ENCODE measurements at places on chromosomes 5 and 9.
A peak's percentile ranks its signal among the peaks of the same experiment; 100 is the strongest.

- DNase-seq = no peak
These were observed 12.3 kb downstream of the CCNH start for GRCh38 chr5:87400305-87400899.

DNA sequence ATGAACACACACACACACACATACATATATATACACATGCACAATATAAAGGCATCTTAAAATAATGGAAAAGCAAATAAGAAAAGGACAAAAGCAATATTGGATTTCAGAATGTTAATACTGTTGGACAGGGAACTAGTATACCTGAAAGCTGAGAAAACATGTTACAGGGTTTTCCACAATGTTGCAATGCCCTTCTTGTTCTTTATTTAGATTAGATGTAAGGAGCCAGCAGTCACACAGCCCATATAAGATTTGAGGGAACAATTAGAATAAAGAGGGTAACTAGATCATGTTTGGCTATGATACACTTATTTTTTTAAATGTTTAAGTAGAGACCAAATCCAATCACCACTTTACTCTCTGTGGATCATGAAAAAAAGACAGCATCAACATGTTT lies 61.7 kb downstream of the SH3TC2 start:
- DNase-seq = no peak

- DNase-seq = peak; percentile 46
These were observed 16.4 kb upstream of the RUFY1 start for GRCh38 chr5:179533907-179534306.

- no peak for DNase-seq
These were observed 370.8 kb upstream of the MEF2C start for GRCh38 chr5:89253666-89254352.

GRCh38 chr9:71614409-71615010 lies 153.8 kb downstream of the CEMIP2 start:
- DNase-seq = no peak

- DNase-seq = no peak
These were observed 11.9 kb upstream of the C5orf46 start for GRCh38 chr5:147918101-147918685.

DNA sequence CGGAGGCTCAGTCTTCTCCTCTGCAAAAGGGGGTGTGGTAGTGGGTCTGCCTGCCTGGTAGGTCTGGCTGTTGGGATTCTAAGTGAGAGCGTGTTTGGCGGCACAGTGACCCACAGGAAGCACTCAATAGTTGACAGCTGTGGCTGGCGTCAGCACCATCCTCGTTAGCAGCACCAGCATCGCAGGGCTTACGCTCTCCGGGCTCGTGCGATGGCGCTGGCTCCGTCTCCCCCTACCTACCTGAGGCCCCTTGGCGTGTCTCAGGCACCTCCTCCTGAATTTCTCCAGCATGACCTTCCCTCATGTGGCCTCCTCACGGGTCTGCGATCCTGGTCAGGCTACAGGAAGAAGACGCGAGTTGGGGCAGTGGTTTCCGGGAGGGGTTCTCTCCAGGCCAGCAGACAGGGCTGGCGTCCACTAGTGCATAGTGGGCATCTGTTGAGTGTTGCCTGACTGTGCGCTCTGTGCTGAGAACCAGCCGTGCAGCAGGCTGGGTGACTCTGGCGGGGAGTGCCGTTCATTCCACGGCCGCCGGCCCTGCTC lies 66.9 kb downstream of the HMCN2 start:
- no peak for DNase-seq

GRCh38 chr5:2634399-2635176 lies 116.9 kb downstream of the IRX2 start:
- DNase-seq = no peak

GRCh38 chr5:61582205-61582820 lies 250.3 kb downstream of the ZSWIM6 start:
- DNase-seq = no peak

DNA sequence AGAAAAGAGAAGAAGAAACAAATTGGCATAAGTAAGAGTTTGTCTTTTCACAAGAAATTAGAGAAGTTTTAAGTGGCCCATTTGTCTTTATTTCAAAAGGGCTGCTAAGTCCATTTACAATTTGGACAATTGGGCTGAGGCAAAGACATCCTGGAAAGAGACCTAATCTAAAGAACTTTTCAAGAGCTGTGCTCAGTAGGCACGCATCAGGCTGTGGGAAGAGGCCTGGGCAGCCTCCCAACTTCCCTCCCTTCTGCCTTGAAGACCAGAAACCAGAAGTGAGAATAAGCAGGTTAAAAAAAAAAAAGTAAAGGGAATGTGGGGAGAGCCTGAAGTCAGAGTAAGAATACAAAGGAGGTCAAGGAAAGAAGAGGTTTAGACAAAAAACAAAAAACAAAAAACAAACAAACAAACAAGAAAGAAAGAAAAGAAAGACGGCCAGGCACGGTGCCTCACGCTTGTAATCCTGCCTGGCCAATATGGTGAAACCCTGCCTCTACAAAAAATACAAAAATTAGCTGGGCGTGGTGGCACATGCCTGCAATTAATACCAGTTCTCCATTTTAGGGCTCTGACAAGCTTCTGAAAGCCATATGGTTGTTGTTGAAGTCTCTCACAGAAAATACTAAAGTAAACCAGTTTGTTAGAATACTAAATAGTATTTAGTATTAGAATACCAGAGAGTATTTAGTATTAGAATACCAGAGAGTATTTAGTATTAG lies 48.0 kb upstream of the CEP78 start:
- DNase-seq = no peak

GRCh38 chr9:130364619-130365322 lies 80.0 kb upstream of the ASS1 start:
- DNase-seq = no peak

GRCh38 chr5:151734064-151734408 lies 24.4 kb downstream of the ATOX1 start:
- no peak for DNase-seq

- DNase-seq = no peak
These were observed 199.4 kb downstream of the GAPVD1 start for GRCh38 chr9:125460883-125461635.

DNA sequence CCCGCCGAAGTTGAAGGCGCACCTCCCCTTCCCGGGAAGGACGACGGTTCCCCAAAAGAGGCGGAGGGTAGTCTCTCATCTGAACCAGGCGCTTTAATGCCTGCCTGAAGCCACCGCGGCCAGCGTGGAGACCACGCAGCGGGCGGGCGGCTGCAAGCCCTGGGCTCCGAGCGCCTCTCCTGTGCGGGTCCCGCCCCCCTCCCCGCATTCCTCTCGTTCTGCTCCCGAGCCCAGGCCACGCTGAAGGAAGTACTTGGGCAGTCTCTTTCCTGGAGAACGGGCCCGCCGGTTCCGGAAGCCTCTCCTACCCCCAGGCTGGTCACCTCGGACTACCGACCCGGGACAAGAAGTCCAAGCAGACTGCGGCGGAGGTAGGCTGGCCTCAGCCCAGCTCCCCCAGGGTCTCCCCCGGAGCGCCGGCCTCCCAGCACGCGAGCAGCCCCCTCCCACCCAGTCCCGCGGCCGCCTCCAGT lies 571 bp downstream of the PPIC start:
- DNase-seq = peak; percentile 16

- DNase-seq = no peak
These were observed 13.0 kb downstream of the MED10 start for GRCh38 chr5:6365142-6365976.

GRCh38 chr9:120299785-120300184 lies 280.2 kb downstream of the CDK5RAP2 start:
- no peak for DNase-seq

- no peak for DNase-seq
These were observed 3.2 kb downstream of the ZNF131 start for GRCh38 chr5:43123887-43124286.

DNA sequence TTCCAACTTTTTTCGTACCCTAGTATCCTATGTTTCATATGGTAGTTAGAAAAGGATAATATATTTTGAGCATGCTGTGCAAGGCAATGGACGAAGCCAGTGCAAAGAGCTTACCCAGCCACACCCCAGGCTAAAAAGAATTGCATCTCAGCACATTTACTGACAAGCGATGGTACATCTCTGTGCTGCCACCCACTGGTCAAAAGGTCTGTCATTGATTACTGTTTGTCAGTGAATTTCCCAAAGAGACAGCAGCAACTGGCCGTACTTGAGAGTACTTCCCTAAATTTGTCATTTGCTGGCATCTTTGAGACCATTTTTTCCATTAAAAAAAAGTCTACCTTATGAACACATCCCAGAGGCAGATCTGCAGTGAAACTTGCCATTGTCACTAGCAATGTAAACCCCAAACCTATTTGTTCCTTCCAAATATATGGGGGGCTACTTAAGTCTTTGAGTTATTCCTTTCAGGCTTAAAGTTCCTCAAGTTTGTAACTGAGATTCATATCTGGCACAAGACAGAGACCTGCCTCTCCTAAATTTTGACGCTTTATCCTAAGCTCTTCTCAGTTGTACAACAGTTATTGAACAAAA lies 184.3 kb downstream of the CTNND2 start:
- DNase-seq = no peak

GRCh38 chr5:133114166-133114932 lies 62.5 kb downstream of the HSPA4 start:
- DNase-seq = no peak

DNA sequence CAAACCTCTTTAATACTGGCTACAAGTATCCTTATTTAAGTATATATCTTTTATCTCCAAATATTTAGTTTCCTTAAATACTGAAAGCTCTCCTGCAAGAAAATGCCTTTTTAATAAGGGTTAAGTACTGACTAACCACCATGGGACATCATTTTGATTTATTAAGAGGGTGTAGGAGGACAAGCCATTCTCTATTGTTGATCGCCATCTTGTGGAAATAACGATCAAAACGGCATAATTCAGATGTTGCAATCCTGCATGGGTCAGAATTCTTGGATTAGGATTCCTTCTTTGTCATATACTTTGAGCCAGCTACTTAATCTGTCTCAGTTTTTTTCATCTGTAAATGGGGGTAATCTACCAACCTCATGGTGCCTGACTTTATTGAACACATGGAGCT lies 28.7 kb upstream of the C5orf46 start:
- DNase-seq = no peak

GRCh38 chr5:127428748-127429147 lies 88.7 kb upstream of the PRRC1 start:
- no peak for DNase-seq

DNA sequence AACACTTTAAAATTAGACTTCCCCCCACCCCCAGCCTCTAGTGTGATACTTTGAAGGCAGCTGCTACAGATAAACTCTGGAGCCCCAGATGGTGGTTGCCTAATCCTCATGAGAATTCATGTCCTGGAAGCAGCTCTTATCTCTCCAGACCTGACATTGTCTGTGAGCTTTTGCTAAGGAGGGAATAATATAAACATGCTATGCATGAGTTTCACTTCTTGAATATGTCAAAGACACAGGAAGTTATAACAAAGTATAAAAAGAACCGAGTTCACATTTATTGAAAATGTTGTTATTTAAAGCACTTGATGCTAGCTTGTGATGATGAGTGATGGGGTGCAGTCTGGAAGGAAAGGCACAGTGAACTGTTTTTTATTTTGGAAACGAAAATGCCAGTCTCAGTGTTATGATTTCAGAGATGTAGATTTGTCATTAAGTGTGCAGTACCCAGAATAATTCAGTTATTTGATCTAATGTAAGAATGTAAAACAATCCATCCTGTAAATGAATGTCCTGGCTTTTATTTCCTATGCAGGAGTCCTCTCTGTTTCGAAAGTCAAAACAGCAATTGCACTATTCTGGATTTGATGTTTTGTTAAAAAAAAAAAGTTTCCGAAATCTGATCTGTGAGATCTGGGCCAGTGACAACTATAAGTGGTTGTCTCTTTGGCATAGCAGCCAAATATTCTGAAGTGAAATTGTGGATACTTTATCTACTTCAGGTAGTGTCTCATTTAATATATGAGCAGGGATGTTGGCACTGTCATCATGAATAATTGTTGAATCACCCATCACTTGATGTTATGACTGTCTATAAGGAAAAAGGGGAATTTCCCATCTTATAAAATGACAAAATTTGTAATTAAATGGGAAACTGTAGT lies 77.0 kb downstream of the ZCCHC7 start:
- DNase-seq = peak; percentile 71

GRCh38 chr9:21872696-21873095 lies 70.3 kb downstream of the MTAP start:
- DNase-seq = no peak

GRCh38 chr5:111774525-111774924 lies 17.5 kb upstream of the NREP start:
- DNase-seq = no peak

DNA sequence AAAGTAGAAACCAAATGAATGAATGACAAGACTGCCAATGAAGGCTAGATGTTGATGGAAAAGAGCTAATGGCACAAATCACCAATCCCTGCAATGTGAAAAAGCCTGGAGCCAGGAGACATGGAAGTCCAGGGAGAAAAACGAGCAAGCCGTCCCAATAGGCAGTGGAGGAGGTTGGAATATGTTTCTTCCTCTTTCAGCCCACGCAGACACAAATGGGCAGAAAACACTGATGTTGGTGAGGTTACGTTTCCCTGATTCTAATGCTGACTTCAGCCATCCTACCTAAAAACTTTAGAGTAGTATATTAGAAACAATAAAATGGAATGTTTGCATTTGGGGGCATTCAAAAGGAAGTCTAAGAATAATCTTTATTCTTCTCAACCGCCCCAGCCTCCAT lies 23.9 kb upstream of the KIF2A start:
- DNase-seq = no peak

GRCh38 chr5:89904442-89904841 lies 505.1 kb downstream of the CETN3 start:
- DNase-seq = no peak

DNA sequence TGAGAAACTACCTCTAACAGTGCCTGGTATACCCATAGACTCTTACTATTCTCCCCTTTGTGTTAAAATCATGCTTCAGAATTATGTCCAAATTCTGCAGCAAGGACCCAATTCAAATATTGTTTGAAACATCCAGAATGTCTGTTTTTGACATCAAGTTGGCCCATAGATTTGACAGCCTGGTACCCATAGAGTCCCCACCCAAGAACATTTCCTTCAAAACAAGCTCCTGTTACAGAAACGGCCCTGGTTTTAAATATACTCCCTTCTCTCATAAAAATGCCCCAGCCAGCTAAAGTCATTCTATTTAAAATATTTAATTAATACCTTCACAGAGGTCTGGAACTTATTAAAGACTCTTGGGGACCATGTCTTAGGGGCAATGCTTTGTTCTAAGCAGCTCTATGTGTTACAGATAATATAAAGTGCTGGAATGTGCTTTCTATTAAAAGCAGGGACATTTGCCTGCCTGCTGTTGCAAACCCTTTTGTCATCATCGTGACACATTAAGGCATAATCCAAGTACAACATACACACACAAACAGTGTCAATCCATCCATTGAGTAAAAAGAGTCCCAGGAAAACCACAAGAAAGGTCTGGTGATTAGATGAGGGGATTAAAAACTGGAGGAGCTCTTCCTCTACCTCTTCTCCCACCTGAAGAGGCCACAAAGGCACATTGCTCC lies 321.7 kb downstream of the MLLT3 start:
- no peak for DNase-seq

GRCh38 chr5:60455589-60455988 lies 244.4 kb downstream of the DEPDC1B start:
- DNase-seq = no peak

Measured in GM06990 (cell line).